ENCODE measurements at places on chromosomes 1 and 21.

GRCh38 chr1:84792421-84792820 is 100.6 kb downstream of the LPAR3 start:
- no peak for DNase-seq

- no peak for DNase-seq
Observed at GRCh38 chr1:173410794-173411236, 66.3 kb upstream of the PRDX6 start.

GRCh38 chr1:42784946-42785693 is at the start of gene TMEM269:
Gene TMEM269, plus strand, starts transcription at chr1:42784991. Its CDS starts 4,903 bp downstream, at chr1:42789894.
- peak; percentile 48 for DNase-seq

- DNase-seq = no peak
Observed at GRCh38 chr1:153202006-153202405, 1.2 kb upstream of the LELP1 start.

DNA sequence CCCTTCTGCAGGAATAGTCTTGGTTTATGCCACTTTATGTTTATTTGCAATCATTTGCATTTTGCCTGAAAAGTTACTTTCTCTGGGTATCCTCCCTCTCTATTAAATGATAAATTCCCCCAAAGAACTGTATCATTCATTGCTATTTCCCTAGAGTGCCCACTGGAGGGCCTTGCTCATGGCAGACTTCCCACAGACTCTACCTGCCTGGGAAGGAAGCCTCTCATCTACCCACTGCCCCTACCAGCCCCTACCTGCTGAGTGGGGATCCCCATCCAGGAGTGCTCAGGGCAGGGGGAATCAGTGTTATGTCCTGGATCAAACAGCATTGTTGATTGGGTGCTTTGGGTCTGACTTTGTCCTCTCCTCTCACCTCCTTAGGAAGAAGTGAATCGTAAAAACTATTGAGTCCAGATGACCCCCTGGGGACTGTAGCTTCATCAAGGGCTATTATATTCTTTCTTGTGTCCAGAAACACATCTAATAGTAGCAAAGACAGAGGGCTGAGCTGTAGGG is 6.8 kb upstream of the LRRN2 start:
- DNase-seq = no peak

DNA sequence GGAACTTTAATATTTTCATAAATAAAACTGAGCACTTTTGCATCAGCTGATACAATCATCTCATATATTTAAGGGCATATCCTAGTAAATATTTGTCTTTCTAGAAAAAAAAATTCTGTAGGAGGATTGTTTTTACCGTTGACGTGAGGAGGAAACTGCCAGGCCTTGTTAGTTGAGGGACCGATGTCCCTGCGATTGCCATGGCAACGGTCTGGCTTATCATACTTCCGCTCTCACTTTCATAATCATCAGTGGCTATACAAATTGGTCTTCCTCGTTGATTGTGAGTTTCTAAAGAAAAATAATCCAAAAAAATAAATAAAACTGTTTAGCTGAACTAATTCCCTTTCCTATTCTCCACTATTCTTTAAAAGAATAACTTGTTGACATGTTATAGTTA is 69.3 kb upstream of the ANGPTL3 start:
- no peak for DNase-seq

DNA sequence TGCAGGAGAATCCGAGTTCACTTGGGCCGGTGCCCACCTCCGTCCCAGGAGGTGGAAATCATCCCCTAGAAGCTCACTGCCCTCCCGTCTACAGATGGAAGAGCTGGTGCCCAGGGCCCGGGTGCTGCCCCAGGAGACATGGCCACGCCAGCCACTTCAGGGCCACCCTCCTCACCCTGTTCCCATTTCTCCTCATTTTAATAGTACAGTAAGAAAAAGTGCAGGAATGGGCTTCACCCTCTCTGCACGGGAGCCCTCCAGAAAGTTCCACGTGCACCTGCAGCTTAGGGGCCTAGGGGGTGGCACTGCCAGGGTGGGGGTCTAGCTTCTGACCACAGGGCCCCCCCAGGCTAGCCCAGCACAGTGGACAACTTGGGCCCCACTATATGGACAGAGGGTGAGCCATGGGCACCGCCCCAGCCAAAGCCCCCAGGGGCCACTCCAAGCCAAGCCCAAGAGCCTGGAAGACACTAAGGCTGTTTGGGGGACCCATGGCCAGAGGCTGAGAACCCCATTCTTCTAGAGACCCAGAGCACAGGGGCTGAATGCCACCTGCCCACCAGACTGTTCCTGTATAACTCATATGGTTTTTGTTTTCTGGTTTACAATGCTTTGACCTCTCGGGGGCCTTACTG is 3.4 kb upstream of the FTCD start:
- no peak for DNase-seq

- DNase-seq = no peak
Observed at GRCh38 chr21:37459575-37459974, 93.0 kb downstream of the DYRK1A start.

- no peak for DNase-seq
Observed at GRCh38 chr1:245361065-245361464, 206.3 kb downstream of the KIF26B start.

- no peak for DNase-seq
Observed at GRCh38 chr1:61247051-61247825, 164.9 kb downstream of the NFIA start.

GRCh38 chr1:47175227-47175934 is 14.5 kb downstream of the PDZK1IP1 start:
- peak; percentile 14 for DNase-seq

DNA sequence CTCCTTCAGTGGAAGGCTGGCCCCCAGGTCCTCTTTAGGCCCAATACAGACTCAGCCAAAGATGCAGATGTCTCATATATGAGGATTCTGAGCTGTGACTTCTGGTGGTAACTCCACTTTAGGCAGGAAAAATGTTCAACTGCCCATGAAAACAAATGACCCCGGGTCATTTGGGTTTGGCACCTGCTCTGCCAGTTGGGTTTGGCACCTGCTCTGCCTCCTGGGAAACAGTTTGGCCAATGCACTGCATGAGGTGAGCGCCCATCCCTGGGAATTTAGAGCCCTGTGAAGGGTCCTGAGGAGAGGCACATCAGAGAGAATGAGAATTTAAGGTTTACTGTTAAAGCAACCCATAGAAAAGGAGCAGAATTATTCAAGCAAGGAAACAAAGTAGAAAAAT is 45.3 kb downstream of the B3GALT5 start:
- DNase-seq = no peak

DNA sequence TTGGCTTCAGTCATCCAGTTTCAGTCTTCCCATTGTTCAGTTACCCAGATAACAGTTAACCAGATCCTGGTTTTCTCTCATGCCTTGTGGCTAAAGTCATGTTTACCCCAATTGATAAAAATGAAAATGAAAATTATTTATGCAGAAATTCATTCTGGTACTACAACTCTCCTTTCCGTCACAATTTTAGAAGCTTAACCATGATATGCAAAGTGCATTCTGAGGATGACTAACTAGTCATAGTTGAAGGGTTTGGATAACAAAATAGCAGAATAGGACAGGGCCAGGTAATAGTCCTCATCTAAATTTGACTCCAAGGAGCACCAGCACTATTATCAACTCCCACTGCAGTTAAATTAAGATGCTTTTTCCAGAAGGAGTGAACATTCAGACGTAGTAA is 94.7 kb downstream of the NTMT2 start:
- no peak for DNase-seq

GRCh38 chr1:89540406-89540970 is 15.9 kb downstream of the LRRC8B start:
- no peak for DNase-seq

GRCh38 chr1:248918131-248918530 is 12.1 kb downstream of the PGBD2 start:
- DNase-seq = no peak

- DNase-seq = no peak
Observed at GRCh38 chr1:245366886-245367285, 212.1 kb downstream of the KIF26B start.

GRCh38 chr1:18414872-18415447 is 65.8 kb upstream of the KLHDC7A start:
- no peak for DNase-seq

- DNase-seq = no peak
Observed at GRCh38 chr1:207429963-207430362, 24.2 kb upstream of the CR2 start.

DNA sequence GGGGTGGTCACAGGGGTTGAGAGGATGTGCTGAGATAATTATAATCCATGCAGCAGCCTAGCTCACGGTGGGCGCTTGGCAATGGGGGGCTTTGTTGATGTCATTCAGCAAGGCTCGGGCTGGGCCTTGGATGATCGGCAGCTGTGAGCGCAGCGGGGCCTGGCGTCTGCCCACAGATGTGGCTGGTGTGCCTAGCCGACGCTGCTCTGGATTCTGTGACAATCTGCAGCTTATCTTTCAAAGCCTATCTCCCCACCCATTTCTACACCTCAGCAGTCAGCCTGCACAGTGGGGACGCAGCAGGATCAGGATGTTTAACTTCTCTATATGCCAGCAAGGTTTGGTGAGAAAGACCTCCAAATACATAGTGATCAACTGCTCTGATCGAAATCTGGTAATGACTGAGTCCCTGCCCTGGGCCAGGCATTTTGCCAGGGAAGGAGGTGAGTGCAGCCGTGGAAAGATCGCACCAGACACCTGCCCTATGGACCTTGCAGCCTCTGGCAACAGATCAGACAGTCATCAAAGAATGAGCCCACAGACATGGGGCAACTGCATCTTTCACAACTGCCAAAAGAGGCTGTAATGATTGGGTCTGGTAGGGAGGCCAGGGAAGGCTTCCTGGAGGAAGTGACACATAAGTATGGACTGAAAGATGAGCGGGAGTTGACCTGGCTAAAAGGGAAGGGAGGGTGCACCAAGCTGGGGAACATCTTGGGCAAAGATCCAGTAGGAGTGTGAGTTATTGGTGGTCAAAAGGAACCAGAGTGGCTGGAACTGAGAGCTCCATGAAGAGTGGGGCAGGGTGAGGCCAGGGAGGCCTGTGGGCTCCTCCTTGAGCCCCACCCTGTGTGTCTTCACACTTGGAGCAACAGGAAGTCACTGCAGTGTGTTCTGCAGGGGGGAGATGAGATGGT is 35.3 kb downstream of the EPHB2 start:
- no peak for DNase-seq

- no peak for DNase-seq
Observed at GRCh38 chr1:118075116-118075515, 109.9 kb downstream of the SPAG17 start.

- DNase-seq = no peak
Observed at GRCh38 chr1:237814319-237814924, 76.3 kb downstream of the ZP4 start.

DNA sequence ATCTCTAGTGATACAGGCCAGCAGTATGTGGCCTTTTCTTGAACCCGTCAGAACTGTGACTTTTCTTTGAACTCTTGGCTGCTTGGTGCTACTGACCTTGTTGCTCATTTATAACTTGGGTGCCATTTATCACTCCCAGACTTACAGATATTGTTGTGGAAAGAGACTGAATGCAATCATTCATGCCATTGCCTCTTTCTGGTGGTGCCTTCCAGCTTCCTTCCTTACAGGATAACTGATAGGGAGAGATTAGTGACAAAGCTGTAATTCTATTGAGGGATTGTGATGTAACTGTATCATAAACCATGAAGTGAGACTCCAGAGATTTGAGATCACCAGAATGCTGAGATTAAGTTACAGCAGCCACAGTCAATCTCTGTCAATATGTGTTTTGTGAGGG is 256.5 kb downstream of the USP25 start:
- no peak for DNase-seq

GRCh38 chr21:39874206-39874605 is 7.0 kb downstream of the PCP4 start:
- DNase-seq = no peak

- peak; percentile 29 for DNase-seq
Observed at GRCh38 chr1:243254233-243254926, 701 bp downstream of the CEP170 start.

DNA sequence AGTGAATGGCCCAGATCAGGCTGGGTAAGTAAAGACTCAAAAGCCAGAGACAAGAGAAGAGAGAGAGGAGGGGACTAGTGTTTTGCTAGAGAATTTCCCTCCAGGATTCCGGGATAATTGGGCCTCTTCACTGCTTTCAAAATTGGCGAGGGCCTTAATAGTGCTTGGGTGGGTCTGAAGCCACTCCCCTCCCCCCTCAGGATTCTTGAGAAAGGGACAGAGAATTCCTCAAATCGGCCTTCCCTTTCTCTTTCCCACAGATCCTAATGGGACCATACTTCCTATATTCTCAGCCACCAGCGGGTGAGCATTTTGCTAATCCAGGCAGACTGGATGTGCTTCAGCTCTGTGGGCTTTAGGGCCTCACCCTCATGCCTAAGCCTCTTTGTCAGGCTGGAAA is 11.9 kb downstream of the SFN start:
- DNase-seq = no peak

DNA sequence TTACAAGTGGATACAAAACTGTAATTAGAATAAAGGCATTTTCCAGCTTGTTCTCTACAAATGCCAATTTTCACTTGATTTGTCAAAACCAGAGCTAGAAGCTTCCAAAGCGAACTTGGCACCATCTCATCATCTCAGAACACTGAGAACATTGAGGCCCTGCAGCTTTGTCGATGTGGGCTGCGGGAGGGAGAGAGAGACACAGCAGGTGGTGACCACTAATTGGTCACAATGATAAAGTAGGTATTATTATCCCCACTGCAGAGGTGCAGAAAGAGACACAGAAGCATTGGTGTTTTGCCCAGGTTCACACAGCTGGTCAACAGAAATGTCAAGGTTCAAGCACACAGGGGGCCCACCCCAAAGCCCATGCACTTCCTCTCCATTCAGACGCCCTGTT is 72.2 kb upstream of the KRTAP19-8 start:
- DNase-seq = no peak

DNA sequence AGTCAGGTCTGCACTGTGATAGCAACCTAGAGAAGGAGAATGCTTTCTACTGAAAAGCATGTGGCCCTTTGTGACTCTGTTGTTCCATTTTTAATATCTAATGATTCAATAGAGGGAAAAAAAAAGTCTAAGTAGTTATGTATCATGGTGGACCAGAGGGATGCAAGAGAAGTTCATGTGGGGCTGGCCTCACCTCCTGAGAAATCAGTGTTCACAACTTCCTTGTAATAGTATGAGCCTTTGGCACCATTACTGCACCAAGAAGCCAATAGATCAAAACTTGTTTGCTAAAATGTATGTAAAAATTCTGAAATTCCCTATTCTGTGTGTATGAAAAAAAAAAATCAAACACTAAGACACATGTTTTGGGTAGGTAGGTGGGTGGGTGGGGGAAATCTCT is 5.0 kb downstream of the ZBTB17 start:
- no peak for DNase-seq

Data from effector memory CD8-positive, alpha-beta T cell (primary cell).